ENCODE measurements at places on chromosomes 2 and 18.

GRCh38 chr2:189175869-189176433, 3.6 kb downstream of the COL5A2 start:
- no peak for DNase-seq

DNA sequence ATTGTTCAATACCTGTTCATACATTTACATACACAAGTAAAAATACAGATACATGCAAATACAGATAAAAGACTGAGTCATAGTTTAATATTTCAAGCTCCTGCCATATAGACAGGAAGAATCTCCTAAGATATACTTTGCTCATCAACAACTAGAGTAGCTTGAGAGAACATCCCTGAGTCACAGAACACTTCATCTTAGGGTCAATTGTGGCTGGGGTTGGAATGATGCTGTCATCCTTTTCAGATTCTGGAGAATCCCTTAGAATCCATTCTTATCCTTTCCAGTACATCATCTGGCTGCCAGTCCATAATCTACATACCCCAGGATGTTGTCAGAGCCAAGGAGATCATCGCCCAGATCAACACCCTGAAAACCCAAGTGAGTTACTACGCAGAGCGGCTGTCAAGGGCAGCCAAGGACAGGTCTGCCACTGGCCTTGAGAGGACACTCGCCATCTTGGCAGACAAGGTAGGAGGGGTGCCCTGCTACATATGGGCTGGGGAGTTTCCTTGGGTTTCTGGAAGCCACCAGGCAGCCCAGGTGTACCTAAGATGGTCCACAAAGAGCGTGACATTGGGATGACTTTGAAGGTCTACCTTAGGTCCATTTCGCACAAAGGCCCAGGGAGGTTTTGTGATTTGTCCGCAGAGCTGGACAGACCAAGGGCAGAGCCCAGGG, 55.7 kb downstream of the COA5 start:
- peak; percentile 67 for DNase-seq

DNA sequence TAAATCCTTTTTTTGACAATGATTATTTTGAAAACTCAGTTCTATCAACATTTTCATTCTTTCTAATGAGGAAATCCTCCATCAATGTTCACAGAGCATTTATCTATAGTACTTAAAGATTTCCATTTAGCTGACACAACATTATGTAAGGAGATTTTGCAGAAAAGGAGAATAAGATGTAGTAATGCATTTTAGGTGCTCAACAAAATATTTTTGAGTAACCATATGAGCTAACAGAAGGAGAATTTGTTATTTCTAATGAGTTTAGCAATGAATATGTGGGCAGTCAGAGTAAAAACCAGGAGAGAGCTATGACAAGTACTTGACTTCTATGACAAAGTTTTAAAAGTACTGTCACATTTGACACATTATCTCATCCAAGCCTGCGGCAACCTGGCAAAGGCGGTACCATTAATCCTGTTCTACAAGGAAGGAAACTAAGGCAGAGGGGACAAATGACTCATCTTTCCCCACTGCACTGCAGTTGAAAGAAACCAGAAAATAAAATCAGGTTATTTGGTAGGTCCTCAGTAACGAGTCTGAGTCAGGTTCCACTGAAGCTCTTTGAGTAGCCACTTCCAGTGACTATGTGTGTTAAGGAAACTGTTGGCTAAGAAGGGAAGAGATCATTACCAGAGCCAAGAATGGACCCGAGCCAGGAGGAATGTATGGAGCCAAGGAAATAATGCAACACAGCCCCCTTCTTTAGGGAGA, 134.1 kb upstream of the ITGB6 start:
- DNase-seq: no peak

DNA sequence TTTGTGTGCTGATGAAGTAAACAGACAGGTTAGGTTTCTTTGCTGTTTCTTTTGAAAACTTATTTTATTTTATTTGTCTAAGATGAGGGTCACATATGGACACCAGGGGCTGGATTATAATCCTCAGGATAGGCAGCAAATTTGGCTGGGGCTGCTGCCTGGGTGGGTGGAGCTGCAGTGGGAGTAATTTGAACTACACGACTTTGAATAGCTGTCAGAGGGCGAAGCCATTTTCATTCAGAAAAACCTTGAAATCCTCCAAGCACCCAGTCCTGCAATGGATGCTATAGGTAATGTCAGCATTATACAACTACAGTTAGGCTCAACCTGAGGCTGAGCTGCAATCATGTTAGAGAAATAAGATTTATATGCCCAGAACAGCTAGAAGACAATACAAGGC, 16.6 kb downstream of the SETBP1 start:
- no peak for DNase-seq

GRCh38 chr2:197677483-197677882, 2.1 kb upstream of the RFTN2 start:
- no peak for DNase-seq

GRCh38 chr2:30588994-30589393, 141.9 kb downstream of the LCLAT1 start:
- DNase-seq: no peak
